ENCODE measurements at places on chromosomes 5 and 9.

- peak; percentile 29 for DNase-seq
Measured at GRCh38 chr9:223152-223551, 8.5 kb downstream of the DOCK8 start.

DNA sequence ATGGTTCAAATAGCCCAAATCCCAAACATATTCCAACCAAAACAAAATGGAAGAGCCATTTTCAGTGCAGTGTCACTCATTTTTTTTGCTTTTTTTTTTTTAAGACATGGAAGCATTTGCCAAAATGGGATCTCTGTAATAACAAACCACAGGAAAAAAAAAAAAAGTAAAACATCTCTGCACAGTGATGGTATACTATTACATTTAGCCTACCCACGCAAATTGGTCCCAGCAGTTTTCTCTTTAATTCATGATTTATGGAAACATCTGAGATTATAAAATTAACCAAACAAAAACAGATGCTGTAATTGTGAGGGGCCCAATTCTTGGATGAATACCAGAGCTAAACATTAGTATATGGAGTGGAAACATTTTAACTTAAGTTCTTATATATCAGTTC, 566.6 kb downstream of the ZNF608 start:
- DNase-seq = no peak

DNA sequence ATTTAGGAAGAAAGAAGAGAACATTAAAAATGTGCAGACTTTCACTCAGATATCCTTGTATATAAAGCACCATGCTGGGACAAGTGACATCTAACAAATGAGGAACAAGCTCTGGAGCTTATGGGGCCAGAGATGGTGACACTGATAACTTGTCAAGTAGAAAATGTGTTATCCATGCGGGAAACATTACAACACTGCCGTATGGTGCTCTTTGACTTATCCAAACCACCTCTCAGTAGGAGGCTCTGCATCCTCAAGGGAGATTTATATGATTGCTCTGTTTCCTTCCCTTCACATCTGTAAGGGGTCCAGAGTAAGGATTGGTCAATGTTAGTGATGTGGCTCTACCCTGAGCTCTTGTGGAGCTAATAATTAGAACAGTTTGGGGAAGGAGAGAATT, 23.5 kb downstream of the KCTD16 start:
- DNase-seq = peak; percentile 18

GRCh38 chr5:54347221-54347865, 37.0 kb upstream of the ARL15 start:
- no peak for DNase-seq

GRCh38 chr5:112794410-112794809, 56.7 kb downstream of the APC start:
- no peak for DNase-seq

GRCh38 chr5:155954701-155955445, 372.1 kb upstream of the SGCD start:
- no peak for DNase-seq

GRCh38 chr5:141657404-141657803, 6.2 kb upstream of the FCHSD1 start:
- DNase-seq = no peak

DNA sequence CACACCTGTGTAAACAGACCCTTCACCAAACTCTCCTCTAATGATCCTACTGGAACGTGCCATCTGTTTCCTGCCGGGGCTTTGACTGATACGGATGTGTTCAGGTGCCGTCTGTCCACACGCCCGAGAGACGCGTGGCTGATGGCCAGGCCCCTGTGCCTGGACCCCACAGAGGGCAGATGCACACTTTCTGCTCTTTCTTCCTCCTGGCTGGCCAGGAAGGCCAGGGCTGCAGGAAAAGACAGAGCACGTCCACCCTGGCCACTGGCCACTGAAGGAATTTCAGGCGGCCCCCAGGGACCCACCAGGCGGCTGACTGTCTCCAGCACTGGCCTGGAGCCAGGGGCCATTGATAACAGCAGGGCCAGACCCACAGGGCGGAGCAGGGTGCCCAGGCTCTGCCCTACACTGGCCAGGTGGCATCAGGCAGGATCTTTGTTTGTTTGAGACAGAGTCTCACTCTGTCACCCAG, 3.6 kb upstream of the ENG start:
- no peak for DNase-seq

DNA sequence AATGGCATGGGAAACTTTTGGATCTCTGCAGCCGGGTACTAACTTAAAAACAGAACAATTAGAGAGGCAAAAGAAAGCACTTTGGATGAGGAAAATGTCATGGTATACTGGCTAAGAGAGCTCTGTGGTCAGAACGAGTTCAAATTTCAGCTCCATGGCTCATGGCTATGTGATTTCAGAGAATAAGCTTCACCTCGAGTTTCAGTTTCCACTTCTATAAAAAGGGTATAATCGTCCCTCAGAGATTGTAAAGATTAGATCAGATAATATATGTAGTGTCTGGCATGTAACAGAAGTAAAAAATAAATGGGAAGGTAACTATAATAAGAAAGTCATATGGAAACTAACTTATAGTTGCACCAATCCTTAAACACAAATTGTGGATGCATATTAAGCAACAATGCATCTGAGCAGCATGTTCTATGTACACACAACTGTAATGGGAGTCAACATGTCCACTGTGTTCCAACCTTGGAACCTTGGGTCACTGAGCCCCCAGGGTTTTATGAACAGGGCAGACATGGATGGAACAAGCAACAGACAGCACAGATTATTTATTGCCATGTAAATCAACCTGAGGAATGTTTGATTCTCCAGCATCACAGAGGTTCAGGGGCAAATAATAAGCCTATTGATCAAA, 145.4 kb downstream of the MAPKAP1 start:
- DNase-seq = peak; percentile 45

DNA sequence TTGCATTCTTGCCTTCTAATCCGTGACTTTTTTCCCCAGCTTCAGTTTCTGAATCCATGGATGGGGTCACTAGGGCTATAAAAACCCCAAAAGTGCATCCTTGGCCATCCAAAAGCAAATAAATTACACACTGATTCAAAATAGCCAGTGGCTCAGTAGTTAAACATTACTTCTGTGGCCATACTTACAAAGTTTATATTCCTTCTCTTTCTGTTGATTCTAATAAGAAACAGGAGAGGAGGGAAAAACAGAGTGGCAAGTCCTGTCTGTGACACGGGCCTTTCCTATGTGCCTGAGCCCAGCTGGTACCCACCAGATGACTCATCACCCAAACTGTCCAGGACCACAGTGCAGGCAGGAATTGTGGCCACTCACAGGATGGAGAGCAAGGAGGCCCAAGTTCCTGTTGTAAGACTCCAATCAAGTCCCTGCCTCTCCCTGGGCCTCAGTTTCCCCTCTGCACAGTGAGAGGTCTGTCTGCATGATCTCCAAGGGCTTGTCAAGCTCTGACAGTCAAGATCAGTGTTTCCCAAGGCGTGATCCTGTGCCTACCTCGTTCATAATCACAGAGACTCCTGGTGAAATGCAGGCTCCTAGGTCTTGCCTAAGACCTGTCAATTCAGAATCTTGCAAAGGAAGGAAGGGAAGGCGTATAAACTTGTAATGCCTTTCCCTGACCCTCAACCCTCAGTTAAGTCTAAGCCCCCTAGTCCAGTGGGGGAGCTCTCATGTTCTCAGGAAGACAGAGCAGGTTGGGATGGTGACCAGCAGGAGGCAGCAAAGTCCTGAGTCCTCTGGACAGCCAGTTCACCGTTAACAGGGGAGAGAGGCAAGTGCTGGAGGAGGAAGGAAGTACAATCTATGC, 29.5 kb downstream of the TNIP1 start:
- peak; percentile 81 for DNase-seq

DNA sequence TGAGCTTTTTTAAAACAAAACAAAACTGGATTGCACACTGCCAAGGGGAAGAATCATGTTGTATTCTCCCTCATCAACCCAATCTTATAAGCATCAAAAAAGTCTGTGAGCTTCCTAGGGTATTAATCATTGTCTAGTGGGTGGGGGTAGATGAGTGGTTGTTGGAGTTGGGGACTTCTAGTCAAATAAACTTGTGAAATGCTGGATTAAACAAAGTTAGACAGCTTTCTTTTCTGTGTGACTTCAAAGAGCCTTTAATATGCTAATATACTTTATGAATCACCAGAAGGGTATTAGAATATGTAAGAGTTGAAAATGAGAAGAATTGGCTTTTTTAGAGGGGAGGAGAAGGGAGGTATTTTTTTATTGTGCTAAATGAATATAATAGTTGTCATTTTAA, 87.7 kb downstream of the GALNT10 start:
- DNase-seq = no peak

- DNase-seq = no peak
Measured at GRCh38 chr5:79602889-79603288, 9.4 kb upstream of the TENT2 start.

DNA sequence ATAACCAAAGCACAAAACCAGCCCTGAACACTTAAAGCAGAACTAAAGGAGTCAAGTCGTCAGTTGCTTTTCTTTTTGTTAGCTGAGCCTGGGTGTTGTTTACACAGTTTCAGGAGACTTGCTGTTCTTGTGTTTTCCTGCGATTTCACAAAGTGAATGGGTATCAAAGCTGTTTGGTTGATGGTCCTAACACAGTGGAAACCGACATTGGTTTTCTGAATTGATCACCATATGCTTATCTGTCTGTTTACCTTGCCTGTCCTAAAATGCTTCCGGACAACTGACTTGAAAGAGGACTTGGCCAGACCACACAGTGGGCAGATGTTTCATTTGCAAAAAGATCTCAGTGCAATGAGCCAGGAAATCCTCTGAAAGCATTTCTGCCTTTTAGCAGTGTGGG, 676.4 kb downstream of the PRELID2 start:
- DNase-seq = no peak

DNA sequence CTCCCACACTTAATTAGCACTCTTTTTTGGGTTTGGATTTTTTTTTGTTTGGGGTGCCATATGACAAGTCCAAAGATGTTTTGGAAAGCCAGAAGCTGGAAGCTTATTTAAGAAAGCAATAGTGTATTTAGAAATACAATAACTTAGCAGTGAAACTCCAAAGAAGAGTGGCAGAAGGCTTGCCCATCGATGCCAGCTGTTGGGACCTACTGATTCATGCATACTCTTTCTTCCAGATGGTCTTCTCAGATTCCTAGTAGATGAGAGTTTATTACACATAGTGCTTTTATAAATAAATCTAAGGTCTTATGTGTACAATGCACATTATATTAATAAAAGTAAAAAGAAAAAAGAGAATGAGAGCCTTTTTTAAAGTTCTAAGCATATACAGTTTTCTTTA, 374.6 kb downstream of the OSTF1 start:
- DNase-seq = no peak

- no peak for DNase-seq
Measured at GRCh38 chr9:137590123-137590468, 216 bp downstream of the ZMYND19 start.

GRCh38 chr9:27151693-27152404, 42.8 kb downstream of the TEK start:
- DNase-seq = no peak

GRCh38 chr9:105393576-105394344, 54.1 kb upstream of the FSD1L start:
- DNase-seq = peak; percentile 14

DNA sequence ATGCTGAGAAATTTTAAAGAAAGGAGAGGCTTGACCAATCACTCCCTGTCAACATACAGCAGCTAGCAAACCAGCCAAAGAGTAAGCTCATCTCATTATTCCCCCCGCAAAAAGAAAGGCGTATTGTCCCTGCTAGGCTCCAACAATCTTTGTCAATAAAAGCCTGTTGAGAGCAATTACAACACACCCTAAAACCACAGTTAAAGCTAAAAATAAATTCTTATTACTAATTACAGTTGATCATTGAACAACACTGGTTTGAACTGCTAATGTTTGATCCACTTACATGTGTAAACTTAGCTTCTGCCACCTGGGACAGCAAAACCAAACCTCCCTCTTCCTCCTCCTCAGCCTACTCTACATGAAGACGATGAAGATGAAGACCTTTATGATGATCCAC, 151.2 kb downstream of the TSSK1B start:
- peak; percentile 2 for DNase-seq

GRCh38 chr5:133338504-133339355, 273.6 kb downstream of the FSTL4 start:
- DNase-seq = no peak

- DNase-seq = no peak
Measured at GRCh38 chr9:105836936-105837660, 142.8 kb downstream of the TMEM38B start.

- no peak for DNase-seq
Measured at GRCh38 chr9:5611321-5612184, 17.4 kb upstream of the RIC1 start.

GRCh38 chr5:148740079-148740858, 85.9 kb upstream of the HTR4 start:
- DNase-seq = peak; percentile 69
